ENCODE measurements at places on chromosomes 13 and 19.

DNA sequence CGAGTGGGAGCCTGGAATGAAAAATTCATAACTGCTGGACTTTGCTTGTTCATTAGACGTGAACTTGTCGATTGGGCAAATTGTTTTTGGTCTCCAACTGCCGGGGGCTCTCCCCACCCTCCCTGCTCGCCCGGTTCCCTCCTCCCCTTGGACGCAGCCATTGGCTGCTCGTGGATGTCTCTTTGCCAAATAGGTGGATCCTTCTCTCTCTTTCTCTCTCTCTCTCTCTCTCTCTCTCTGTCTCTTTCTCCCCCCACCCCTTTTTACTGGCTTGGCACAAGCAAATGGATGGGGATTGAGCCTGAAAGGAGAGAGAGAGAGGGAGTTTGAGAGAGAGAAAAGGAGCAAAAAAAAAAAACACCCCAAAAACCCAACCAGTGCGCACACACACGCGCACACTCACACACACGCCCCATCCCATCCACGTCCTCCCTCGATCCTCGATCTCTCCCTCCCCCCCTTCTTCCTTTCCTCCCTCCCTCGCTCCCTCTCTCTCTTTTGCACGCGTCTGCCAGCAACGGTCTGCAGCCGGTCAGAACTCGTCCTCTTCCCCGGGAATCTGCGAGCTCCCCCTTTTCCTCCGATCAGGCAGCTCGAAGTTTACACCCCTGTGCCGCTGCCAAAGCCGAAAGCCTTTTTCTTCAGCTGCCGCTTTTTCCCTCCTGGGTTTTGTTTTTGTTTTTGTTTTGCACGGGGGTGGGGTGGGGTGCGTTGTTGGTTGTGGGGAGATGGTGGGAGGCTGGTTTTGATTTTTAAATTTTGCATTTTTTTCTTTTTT is 27.8 kb downstream of the NFIX start:
- no peak for DNase-seq

- DNase-seq, result no peak
These were observed 108.1 kb upstream of the UBL3 start for GRCh38 chr13:29958476-29958875.

DNA sequence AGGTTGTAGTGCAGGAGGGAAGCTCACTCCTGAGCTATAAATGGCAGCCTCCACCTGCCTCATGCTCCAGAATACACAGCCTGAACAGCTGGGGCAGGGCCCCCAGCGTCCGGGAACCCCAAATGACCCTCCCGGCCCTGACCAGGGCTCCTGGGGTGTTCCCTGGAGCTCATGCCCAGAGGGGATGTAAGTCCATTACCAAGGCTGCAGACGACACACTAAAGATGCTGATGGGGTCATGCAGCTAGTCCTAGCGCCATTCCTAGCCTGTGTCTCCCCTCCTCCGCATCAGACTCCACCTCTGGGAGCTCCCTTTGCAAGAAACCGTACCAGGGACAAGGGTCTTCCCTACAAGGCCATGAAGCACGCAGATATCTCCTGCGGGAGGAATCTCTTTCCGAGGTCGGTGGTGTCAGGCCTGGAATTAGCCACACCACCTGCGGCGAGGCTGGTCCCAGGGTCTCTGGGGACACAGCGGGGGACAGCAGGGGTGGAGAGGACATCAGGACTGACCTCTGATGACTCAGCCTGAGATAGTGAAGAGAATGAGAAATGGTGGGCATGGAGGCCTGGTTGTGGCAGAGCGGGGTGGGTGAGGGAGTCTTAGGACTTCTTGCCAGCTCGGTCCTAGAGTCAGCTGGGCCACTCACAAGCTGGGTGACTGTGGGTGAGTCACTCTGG is 11.9 kb upstream of the TPM4 start:
- DNase-seq, result no peak

- no peak for DNase-seq
These were observed 460.8 kb upstream of the ARGLU1 start for GRCh38 chr13:107028751-107029150.

DNA sequence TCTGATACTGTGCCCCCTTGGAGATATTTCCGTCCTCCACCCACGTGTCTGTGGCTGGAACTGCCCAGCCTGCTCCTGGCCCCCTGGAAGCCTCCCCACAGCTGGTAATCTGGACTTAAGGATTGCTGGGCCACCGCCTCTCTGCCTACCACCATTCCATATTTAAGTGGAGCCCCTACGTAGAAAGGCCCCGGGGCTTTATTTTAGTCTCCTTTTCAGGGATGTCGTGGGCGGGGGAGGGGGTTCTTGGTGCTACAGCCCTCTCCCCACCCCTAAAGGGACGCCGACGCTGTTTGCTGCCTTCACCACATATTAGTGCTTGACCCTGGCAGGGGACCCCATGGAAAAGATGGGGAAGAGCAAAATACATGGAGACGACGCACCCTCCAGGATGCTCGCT is 2.7 kb upstream of the NOP53 start:
- DNase-seq, result no peak

GRCh38 chr19:6963937-6964336 is 57.3 kb downstream of the MBD3L2B start:
- DNase-seq, result peak; percentile 6

Measured in activated T-helper 1 cell treated with Interleukin-2 at 50 U/mL for 16 hours (primary cell).